ENCODE measurements at places on chromosomes 11 and 22. TPM values are rescaled to one million over a fixed set of nuclear protein-coding genes. Genes with fewer than 3 reads are reported as not detected.
A peak's percentile ranks its signal among the peaks of the same experiment; 100 is the strongest.

DNA sequence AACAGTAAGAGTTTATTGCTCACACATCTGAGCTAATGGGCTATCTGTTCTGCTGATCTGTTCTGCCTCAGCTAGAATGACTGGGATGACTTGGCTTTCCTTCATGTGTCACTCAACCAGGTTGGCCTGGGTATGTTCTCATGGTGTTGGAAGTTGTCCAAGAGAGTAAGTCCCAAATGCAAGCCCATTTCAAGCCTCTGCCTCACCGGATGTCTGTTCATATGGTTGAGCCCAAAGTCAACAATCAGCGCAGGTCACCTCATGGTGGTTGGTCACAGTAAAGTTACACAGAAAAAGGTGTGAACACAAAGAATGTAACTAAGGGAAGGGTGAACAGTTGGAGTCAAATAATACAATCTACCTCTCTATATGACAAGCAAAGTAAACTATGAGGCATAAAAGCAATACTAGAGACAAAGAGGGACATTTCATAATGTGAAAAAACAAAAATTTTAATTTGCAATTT lies 1.9 kb downstream of the GDPD4 start:
- no peak overlapping the region for H3K4me3 ChIP-seq
- no peaks in the 10 kb centered on the region for H3K36me3 ChIP-seq
- H3K27me3 ChIP-seq = no peaks in the 10 kb centered on the region
- no peaks in the 10 kb centered on the region for H3K4me1 ChIP-seq

- no peak overlapping the region for H3K4me3 ChIP-seq
- no peaks in the 10 kb centered on the region for H3K4me1 ChIP-seq
- H3K27ac ChIP-seq = no peak overlapping the region
- no peaks in the 10 kb centered on the region for H3K27me3 ChIP-seq
- no peak for DNase-seq
These were observed 11.0 kb downstream of the OR51E1 start for GRCh38 chr11:4654635-4655369.

DNA sequence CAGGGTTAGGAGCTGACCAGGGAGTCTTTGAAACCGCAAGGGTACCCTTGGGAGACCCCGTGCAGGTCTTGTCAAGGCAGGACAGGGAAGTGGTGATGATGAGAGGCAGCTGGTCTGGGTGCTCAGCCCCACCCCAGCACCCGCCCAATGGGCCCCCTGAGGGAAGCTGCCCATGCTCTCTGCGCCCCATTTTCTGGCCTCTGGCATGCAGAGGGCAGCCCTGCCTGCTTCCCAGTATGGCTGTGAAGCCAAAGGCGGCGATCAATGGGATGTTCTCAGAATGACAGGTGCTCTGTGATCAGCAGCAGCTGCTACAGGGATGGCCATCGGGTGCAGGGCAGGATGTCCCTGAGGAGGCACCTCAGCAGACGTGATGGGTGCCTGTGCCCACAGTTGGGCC lies 54.7 kb downstream of the CDKN1C start:
- no peak for DNase-seq
- no peaks in the 10 kb centered on the region for H3K36me3 ChIP-seq
- no peaks in the 10 kb centered on the region for H3K4me1 ChIP-seq
- H3K27ac ChIP-seq = no peak overlapping the region
- no peak overlapping the region for H3K4me3 ChIP-seq
- H3K27me3 ChIP-seq = no peaks in the 10 kb centered on the region

GRCh38 chr11:75152651-75153427 lies 1.9 kb downstream of the SLCO2B1 start:
- no peak overlapping the region for H3K27ac ChIP-seq
- DNase-seq = no peak
- H3K4me1 ChIP-seq = no peaks in the 10 kb centered on the region

DNA sequence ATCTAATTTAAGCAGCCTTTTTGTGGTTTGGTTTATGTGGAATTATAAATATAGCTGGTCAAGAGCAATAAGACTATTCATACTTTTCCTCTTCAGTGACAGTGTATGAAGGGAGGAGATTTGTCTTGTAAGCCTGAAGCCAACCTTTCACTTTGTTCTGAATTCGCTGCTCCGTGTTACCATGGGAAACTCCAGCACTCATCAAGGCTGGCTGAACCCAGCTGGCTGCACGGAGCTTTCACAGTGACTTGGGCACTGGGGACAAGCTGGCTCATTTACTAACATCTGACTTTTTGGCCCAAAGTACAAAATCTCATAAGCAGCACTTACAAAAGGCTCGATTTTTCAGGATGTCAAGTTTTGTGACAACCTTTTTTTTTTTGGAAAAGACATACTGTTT lies 120.4 kb upstream of the GRIA4 start:
- H3K27ac ChIP-seq = no peak overlapping the region
- H3K4me3 ChIP-seq = no peak overlapping the region
- no peaks in the 10 kb centered on the region for H3K27me3 ChIP-seq

DNA sequence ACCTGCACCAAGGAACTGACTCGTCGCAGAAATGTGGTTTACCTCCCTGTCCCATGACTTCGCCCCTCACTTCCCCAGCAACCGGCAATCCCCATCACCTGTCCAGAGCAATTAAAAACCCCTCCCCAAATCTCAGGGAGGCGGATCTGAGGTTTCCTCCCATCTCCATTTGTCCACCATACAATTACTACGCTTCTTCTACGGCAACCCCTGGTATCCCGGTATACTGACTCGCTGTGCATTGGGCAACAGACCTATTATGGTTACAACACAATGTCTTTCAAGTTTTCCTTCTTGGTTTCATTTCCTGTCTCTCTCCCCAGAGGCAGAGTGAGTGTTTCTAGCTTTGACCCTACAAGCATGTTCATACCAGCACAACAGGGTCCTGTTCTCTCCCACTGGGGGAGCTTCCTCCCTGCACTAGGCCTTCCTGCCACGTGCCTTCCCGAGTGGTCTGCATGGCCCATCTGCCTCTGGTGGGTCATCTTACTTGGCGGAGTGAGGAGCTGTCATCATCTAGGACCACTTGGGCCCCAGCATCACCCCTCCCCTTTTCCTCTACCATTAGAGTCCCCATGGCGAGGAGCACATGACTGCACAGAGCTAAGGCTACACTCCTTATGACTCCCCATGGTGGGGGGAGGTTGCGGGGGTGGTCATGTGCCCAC lies 30.3 kb upstream of the NAP1L4 start:
- peak overlapping the region; percentile 25 for H3K27ac ChIP-seq
- no peaks in the 10 kb centered on the region for H3K27me3 ChIP-seq
- no peak overlapping the region for H3K4me3 ChIP-seq
- H3K36me3 ChIP-seq = 0 out of 2 replicates have a peak, but pooled peaks cover 7% of the 10 kb centered on the region
- peaks cover 14% of the 10 kb centered on the region for H3K4me1 ChIP-seq

DNA sequence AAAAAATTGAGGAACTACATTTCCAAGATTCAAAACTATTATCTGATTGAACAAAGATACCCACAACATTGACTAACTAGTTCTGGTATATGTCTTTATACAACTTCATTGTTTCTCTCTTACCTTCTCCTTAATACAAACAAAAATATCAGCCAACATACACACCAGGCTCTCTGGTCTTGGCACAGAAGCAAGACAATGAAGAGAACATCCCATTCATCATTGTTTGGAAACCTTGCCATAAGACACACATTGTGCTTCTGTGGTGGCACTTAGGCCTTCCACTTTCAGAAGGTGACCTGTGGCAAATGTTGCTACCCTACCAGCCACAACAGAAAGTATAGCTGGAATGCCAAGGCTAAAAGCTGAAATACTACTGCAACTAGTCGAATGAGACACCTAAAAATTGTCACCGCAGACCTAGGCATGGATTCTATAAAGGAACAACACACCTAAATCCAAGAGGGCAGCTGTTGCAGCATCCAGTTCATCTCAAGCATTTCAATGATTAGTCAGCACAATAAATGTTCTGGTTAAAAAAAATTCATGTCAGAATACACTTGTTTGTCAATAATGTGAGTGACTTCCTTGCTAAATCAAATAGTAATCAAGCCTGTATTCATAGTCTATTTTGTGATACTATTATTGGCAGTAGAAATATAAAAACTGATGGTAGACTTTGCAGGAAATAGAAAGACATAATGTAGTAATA lies 26.3 kb downstream of the MAP6 start:
- H3K27me3 ChIP-seq = no peaks in the 10 kb centered on the region
- H3K4me3 ChIP-seq = no peak overlapping the region
- DNase-seq = no peak

GRCh38 chr11:70901951-70902521 lies 350.3 kb downstream of the SHANK2 start:
- H3K27me3 ChIP-seq = no peaks in the 10 kb centered on the region
- no peak for DNase-seq
- H3K4me3 ChIP-seq = no peak overlapping the region
- H3K27ac ChIP-seq = no peak overlapping the region
- H3K4me1 ChIP-seq = no peaks in the 10 kb centered on the region

DNA sequence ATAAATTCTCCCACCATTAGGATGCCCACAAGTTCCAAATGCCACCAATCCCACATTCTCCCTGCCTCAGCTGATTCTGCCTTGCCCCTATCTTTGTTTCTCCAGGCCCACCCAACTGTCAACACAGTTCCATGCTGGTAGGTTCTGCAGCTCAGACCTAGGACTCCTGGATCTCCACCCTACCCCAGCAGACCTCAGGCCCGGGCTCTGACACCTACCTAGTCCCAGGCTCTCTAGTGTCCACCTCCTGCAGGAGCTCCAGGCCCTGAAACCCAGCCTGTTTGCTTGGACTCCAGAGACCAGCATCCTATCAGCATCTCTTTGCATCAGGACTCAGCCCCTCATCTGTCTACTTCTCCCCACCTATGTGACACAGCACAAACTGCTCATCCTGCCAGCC lies 86.5 kb downstream of the PDE2A start:
- H3K4me1 ChIP-seq = peaks cover 10% of the 10 kb centered on the region
- DNase-seq = no peak
- no peaks in the 10 kb centered on the region for H3K27me3 ChIP-seq
- no peaks in the 10 kb centered on the region for H3K36me3 ChIP-seq

Gene CCDC188
- not detected for total RNA-seq

Gene RAG2
- total RNA-seq = not detected

Data from Karpas-422 (cell line).